Mucosa of gallbladder (tissue), 1 donor: ENCODE measurements at places on chromosomes 4 and X. TPM values are rescaled to one million over a fixed set of nuclear protein-coding genes. Genes with fewer than 3 reads are reported as not detected.

The WDR17 gene
- total RNA-seq = 9.4 TPM

The IL1RAPL2 gene
- total RNA-seq = 0.35 TPM

The XPNPEP2 gene
- 2.0 TPM for total RNA-seq

The MGAT4D gene
- total RNA-seq = not detected

GRCh38 chr4:7844594-7844991, 95.1 kb downstream of the AFAP1 start:
- no peak for DNase-seq

DNA sequence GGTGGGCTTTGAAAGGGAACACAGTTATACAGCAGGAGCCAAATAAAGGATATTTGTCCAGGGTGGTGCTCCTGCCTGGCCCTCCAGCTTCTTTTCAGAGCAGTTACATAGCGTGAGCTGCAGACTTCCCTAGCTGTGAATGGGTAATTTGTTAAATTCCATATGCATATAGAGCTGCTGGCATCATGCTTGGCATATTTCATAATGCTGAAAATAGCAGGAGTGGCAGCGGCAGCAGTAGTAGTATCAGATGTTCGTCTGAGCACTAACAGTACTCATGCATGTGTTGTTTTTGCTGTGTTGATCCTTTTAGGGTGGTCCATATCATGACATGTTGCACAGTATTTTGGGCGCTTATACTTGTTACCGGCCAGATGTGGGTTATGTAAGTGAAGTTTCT, 33.6 kb upstream of the TADA2B start:
- DNase-seq = no peak

DNA sequence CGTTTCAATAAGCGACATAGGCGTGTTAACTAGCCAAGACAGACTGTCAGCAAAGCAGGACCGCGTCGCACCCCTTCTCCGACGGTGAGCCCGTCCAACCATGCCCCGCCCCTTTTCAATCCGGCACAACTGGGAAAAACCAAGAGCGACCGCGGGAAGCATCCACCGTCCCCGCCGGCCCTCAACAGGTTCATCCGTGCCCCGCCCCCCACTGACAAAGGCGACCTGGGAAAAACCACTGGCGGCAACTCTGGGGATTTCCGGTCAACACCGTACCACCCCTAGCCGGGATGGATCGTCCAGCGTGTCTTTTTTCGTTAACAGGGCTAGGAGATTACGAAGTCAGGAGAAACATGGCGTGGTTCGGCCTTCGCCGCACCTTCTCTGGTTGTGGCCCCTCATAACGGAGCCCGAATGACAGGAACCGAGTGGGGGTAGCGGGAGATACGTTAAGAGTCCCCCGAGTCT, 377 bp downstream of the TIMM17B start:
- peak; percentile 67 for DNase-seq

- DNase-seq = no peak
These were observed 118.6 kb upstream of the VCX3B start for GRCh38 chrX:8346060-8346459.

- DNase-seq = no peak
These were observed 50.1 kb downstream of the GABRG1 start for GRCh38 chr4:46073778-46074177.
